ENCODE measurements at places on chromosomes 7 and 10.

DNA sequence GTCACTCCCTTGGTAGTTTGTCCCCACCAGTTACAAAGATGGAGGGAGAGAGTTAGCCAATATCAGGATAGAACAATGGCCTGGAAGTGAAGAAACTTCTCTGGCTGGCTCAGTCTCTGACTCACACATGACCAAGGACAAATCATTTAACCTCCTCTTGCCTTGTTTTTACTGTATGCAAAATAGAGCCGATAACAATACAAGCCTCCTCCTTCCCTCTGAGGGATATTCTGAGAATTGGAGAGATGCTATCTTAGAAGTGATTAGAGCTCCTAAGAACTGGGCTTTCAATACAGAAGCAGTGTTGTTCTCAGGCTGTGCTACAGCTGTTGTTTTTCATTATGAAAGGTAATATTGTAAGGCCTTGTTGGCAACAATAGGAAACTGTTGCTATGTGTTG, 87.7 kb upstream of the EGR2 start:
- DNase-seq = no peak

DNA sequence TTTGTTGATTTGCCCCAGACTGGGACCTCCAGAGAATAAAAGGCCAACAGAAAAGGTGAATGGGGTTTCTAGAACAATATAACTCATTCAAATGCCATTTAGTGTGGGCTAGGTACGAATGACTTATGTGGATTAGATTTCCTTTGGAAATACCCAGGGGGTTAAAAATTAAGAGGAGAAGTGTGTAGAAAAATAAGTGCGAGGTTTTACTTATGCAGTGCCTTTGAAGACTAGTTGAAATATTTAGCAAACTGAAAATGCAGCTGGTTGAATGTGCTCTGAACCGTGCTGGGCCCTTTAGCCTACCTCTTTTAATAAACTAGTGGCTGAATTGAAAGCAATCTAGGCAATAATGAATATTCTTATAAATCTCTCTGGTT, 180.6 kb downstream of the LRMDA start:
- DNase-seq = no peak

DNA sequence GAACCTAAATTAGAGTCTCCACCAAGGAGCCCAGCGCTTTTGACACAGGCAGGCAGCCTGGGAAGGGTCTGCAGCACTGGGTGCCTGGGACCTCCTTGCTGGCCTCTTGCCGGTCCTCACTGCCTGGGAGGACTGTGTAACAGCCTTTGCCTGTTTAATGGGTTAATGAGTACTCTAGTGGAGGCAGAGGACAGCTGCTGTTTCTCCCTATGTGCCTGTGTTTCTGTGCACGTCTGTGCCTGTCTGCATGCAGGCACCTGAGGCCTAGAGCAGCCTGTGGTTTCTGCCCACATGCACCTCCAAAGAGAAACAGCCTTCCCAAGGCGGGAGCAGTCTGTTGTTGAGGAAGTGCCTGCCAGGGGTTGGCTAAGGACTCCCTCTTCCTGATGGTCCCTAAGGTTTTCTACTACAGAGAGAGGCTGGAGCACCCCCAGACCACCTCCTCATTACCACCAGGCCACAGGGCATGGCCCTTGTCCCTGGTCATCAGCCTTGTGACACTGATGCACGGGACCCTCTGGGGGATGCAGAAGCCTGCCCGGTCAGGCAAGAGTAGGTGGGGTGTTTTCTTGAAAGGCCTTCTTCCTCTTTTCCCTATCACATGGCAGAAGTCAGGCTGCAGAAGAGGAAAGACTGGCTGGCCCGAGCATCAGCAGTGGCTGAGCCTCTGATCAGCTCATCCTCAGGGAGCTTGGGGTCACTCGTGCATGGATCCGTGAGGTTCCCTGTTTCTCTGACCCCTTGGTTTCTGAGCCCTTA, 14.2 kb downstream of the SLC29A3 start:
- no peak for DNase-seq

- DNase-seq = no peak
Measured at GRCh38 chr7:66747881-66748511, 7.5 kb downstream of the RABGEF1 start.

- DNase-seq = no peak
Measured at GRCh38 chr7:129829737-129830631, 122.8 kb downstream of the UBE2H start.

- no peak for DNase-seq
Measured at GRCh38 chr10:85224366-85224940, 896.1 kb downstream of the CCSER2 start.

DNA sequence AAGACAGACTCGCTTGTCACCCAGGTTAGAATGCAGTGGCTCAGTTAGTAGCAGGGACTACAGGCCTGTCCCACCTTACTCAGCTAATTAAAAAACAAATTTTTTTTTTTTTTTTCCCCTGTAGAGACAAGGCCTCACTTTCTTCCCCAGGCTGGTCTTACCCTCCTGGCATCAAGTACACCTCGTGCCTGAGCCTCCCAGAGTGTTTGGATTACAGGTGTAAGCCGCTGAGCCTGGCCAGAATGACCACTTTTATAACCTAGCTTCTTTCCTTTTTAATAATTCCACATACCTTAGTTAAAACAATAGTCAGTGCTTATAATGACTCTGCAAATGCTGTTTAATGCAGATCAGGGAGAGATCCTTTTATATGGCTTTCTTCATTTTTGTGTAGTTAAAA, 31.3 kb downstream of the RSBN1L start:
- DNase-seq = no peak

DNA sequence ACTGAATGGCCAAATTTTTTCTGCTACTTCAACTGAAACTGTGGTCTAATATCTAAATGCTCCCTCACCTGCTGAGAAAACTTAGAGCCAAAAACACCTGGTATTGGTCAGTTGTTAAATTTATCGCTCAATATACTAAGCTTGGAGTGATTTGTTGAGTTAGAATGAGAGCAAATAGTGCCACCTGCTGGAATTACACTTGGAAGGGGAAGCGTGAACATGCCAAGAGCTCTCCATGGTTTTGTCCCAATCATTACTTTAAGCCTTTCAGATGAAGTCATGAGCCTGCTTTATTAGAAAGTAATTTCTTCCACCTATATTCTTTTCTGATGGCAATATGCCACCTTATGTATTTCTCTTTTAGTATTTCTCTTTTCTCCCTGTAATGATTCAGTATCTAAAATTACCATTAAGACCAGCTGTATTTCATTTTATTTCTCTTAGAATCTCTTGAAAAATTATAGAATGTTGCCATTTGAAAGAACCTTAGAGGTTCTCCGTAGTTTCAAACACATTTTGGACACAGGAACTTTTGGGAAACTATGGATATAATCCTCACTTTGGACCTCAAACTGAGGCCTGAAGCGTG, 447.8 kb upstream of the C7orf33 start:
- no peak for DNase-seq

DNA sequence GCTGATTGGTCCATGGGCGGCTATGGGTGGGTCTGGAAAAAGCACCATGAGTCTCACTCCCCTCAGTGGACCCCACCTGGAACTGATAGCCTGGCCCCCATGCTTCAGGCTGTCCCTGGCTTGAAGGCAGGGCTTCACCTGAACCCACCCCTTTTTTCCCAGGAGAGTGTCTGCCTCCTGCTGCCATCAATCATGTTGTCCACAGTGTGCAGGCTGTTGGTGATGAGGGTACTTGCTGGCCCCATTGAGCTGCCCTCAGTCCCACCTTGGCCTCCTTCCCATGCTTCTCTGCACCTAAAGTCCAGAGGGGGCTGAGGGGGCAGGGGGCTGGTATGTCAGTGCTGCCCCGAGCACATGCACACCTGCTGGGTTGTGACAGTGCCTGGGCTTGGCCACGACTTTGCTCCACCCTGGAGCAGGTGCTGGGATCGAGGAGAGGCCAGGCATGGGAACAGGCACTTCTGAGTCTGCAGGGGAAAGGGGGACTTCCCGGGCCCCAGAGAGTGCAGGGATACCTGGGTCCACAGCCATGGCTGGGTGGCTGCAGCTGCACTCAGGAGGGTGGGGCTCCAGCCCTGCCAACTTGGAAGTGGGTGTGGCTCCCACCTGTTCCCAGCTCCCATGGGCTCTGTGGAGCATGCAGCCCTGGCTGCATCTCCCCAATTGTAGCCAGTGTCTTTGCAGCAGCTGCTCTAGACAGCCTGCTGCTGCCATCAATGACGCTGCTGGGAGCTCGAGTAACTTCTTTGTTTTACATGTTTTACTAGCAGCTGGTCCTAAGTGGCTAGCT, 56.9 kb downstream of the ADK start:
- no peak for DNase-seq
